Activated CD8-positive, alpha-beta memory T cell treated with anti-CD3 and anti-CD28 coated beads for 4 hours (primary cell): ENCODE measurements at places on chromosomes 13 and 19.

GRCh38 chr19:15170345-15170744, 30.4 kb downstream of the NOTCH3 start:
- no peak for DNase-seq

- DNase-seq = no peak
Measured at GRCh38 chr19:30555075-30555790, 183.0 kb downstream of the ZNF536 start.

- DNase-seq = no peak
Measured at GRCh38 chr19:18587962-18588610, 512 bp upstream of the REX1BD start.

DNA sequence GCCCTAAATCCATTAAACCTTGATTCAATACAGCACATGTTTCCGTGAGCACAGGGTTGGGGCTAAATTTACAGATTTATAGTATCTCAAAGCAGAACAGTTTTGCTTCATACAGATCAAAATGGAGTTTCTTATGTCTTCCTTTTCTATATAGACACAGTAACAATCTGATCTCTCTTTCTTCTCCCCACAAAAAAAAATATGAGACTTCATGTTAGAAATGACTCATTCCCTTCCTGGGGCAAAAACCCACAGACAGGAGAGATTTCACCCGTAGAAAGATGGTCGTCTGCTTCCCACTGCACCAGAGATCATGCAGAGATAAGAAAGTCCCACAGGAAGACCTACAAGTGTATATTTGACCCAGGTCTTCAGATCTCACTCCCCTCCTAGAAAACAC, 7.7 kb upstream of the ZNF611 start:
- no peak for DNase-seq

DNA sequence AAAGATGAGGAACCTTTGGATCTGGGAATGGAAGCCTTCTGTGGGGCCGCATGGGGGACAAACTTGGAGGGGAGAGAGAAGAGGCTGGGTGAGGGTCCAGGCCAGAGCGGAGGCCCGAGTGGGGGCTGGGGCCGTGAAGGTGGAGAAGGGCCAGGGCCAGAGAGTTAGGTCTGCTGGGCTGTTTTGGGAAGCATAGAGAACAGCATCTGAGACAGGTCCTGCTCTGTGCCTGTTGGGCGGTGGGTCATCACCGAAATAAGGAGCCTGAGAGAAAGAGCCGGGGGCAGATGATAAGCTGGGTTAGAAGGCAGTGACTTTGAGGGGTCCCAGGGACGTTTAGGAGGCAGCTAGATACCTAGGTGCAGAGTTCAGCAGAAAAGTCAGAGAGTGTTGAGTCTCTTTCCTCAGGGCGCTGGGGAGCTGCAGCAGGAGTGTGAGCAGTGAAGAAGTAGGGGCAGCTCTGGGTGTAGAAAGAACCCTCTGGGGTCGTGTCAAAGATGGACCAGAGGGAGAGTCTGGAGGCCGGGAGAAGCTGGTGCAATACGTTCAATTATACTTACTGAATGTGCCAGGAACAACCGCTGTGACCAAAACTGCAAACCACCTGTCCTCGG, 2.7 kb downstream of the SPACA6 start:
- DNase-seq = no peak

DNA sequence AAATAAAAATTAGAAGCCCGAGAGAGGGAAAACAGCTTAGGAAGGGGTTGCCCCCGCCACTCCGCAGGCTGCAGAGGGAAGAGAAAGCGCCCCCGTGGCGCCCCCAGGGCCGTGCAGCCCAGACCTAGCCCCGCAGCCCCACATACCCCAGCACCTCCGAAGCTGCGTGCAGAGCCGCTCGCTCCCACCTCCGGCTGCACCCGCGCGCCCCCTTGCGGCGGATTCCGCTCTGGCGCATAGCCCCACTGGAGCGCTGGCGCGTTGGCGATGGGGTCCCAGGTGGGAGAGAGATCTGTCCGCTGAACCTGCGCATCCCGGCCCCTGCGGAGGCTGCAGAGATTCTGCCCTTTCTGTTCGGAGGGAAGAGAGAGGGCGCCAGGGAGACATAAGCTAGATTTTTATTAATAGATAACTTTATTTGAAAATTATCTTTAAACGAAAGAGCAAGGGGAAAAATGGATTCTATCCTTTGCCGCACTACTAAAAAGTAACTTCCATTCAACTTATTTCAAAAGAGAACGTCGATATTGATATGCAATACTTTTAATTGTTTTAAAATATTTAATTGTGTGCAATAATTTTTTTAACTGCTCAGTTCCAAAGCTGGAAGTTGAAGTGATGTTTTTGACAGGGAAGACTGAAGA, 11.7 kb upstream of the CLN5 start:
- DNase-seq = peak; percentile 68

DNA sequence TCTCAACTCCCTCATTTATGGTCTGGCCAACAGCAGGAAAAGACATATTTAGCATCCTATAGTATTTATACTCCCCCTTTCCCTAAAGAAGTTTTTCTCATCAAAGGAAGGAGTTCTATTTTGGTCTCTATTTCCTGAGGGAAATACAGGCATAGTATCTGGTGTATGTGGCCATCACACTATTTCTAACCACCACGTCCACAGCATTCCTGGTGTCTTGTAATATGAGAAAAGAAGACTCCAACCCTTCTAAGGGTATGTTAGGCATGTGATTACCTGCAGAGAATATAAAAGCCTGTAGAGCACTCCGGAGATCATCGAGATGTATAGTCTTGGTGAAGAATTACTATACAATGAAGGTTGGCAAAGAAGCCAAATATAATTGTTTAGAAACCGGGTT, 137.4 kb downstream of the VWA8 start:
- no peak for DNase-seq

DNA sequence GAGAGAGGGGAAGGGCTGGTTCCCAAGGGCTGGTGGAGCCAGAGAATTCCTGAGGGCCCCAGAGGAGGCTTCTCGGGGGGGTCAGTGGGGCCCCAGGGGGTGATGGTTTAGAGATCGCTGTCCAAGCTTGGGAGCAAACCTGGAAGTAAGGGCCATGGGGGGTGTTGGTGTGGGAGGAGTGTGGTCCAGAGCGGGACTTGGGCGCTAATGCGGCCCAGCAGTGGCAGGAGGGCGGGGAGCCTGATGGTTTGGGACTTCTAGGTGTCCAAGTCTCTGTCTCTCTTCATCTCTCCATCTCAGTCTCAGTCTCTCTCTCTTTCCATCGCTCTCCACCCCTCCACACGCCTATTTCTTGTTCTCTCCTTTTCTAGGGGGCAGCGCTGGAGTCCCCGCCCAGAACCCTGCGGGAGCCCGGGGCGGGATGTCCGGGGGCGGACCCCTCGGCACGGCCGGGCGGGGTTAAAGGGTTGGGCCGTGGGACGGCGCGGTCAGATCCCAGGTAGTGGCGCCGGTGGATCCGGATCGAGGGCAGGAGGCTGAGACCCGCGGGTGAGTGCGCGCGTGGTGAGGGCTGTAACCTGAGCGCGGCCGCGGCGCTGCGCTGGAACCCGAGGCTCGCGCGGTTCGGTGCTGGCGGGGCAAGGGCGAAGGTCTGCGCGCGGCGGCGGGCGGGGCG, at the start of gene CYP4F22:
Gene CYP4F22, plus strand, starts transcription at position 491 of the 676 bp plus-strand sequence. CDS start 16,812 bp downstream, outside the sequence.
- no peak for DNase-seq

DNA sequence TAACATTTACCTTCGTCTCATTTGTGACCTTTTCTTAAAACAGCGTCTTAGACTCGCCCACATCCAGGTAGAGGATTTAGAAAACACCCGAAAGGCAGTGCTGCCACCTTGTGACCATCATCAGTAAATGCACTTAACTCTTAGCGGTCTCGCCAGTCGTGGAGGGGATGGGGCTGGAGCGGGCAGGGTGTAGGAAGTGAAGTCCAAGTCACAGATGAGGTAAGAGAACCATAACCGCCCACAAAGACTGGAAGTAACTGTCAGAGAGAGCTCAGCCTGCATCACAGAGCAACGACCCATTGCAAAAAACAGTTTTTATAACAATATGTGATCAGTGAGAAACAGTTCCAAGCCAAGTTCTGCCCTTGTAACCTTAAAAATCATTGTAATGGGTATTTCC, 10.7 kb upstream of the CEACAM3 start:
- DNase-seq = peak; percentile 40

GRCh38 chr19:37014456-37014855, 63.8 kb upstream of the ZNF420 start:
- DNase-seq = no peak

DNA sequence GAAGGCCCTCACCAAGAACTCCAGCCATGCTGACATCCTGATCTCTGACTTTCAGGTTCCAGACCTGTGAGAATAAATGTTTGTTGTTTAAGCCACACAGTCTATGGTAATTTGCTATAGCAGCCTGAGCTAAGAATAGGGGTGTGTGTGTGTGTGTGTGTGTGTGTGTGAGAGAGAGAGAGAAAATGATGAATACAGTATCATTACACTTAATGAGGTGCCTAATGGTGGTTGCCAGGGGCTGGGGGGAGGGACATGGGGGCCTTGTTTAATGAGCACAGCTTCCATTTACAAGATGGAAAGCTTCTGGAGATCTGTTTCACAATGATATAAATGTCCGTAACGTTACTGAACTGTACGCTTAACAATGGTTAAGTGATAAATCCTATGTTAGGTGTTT, 53.8 kb upstream of the LATS2 start:
- DNase-seq = no peak

DNA sequence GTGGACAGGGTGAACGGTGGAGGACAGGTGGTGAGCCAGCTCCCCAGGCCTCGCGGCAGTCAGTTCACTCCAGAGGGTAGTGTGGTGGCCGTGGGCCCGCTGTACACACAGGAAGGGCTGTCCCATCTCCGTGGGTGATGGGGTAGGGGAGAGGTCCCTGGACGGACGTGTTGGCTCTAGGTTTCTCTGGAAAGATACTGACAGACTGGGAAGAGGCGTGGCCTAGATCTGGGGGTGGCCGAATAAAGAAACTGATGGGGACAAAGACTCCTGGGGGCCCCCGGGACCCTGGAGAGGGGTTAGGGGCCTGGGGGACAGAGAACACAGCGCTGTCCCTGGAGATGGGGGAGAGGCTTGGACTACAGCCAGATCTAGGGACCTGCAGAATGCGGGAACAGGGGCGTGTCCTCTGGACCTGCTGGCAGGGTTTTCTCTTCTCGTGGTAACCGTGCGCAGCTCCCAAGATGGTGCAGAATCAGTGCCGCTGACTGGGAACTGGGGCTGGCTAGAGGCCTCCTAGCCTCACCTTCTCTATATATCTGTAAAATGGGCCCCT, 4.0 kb upstream of the PRAM1 start:
- no peak for DNase-seq

GRCh38 chr13:108787700-108788414, 158.4 kb downstream of the MYO16 start:
- DNase-seq = no peak

DNA sequence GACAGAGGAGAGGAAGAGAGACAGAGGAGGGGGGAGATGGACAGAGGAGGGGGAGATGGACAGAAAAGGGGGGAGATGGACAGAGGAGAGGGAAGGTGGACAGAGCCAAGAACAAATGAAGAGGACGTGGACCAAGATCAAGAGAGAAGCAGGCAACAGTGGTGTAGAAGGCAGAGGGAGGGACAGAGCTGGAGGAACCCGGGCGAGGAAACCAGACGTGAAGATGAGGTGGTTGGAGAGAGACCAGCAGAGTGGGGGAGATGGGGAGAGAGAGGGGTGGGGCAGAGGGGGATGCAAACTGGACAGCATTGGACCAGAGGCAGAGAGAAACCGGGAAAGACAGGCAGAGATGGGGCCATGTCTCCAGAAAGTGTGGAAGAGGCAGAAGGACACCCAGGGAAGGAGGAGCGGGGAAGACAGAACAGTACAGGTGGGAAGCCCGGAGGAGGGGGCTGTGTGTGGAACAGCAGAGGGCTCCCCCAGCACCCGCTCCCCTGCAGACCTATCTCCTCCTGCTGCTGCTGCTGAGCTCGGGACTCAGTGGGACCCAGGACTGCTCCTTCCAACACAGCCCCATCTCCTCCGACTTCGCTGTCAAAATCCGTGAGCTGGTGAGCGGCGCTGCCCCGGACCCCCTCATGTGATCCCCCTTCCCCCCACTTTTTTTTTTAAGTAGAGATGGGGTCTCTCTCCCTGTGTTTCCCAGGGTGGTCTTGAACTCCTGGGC, 1.3 kb downstream of the FLT3LG start:
- no peak for DNase-seq

DNA sequence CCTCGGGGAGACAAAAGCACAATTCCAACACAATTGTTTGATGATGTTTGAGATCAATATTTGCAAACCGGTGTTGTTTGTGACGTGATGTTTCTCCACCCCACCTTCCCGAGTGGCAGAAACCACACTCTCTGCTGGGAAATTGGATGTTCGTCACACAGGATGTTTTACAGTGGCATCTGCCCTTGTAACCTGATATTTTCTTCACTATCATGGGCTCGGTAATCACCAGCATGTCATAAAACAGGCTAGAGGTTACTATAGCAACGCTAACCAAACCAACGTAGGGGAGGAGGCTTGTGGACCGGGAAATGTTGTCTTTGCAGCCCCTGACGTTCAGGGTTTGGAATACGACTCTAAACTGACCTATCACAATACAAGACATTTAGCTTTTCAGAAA, 454.5 kb downstream of the IRS2 start:
- no peak for DNase-seq

DNA sequence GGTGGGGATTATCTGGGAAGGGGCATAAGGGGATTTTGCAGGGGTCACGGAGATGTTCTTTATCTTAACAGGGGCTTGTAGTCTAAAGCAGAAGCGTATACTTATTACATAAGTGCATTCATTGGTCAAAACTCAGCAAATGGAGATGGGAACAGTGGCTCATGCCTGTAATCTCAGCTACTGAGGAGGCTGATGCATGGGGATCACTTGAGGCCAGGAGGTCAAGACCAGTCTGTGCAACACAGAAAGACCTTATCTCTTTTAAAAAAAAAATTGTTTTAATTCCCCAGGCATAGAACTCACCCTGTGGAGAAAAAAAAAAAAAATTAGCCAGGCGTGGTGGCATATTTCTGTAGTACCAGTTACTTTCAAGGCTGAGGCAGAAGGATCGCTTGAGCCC, 18.9 kb downstream of the FAM187B start:
- no peak for DNase-seq

- no peak for DNase-seq
Measured at GRCh38 chr13:111491021-111491420, 170.6 kb downstream of the TEX29 start.

- DNase-seq = no peak
Measured at GRCh38 chr13:103539265-103539664, 473.0 kb upstream of the SLC10A2 start.
